ENCODE measurements at places on chromosomes 16 and 17.

DNA sequence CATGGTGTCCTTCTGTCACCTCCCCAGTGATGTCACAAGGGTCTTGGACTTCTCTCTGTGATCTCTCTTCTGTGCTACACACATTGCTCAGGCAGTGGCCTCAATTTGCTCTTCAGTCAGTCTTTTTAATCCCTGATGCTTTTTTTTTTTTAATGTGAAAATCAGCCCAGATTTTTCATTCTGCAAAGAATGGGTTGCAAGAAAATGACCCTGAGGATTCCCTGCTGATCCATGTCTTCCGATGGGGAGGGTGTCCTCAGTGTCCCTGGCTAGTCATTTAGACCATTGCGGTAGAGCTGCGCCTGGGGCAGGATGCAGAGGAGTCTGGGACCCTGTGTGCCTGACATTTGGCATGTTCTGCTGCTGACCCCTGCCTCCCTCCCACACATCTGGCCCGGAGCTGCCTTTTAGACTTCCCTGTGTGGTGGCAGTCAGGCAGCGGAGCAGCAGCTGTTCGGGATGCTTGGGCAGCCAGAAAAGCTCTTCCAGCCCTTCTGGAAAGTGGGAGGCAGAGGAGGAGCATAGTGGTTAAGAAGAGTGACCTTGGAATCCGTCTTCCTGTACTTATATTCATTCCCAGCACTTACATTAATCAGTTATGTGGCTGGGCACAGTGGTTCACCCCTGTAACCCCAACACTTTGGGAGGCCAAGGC lies 12.3 kb downstream of the GPT2 start:
- no peak for DNase-seq

GRCh38 chr17:73998653-73999645 lies 204.5 kb upstream of the RPL38 start:
- no peak for DNase-seq

DNA sequence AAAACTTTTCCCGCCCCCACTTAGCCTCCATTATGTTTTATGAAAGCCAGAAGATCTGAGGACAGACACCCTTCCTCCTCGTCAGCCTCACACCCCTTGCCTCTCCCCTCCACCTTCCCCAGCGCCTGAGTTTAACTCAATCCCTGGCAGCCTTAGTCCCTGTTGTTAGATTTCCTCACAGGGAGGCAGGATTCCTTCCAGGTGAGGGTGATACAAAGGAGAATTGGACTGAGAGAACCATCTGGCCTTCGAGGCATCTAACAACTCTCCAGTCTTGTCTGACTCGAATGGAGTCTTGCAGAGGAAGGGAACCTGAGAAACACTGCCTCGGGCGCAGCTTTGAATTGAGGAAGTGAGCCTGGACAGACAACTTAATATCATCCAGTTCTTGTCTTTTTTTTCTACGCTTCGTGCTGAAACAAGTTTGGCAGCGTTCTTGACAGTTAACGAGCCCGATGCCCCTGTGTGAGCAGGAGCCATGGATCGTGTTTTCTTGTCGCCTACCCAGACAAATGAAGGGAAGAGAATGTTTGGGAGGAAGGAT lies 1.3 kb upstream of the ZNF768 start:
- DNase-seq, result no peak

DNA sequence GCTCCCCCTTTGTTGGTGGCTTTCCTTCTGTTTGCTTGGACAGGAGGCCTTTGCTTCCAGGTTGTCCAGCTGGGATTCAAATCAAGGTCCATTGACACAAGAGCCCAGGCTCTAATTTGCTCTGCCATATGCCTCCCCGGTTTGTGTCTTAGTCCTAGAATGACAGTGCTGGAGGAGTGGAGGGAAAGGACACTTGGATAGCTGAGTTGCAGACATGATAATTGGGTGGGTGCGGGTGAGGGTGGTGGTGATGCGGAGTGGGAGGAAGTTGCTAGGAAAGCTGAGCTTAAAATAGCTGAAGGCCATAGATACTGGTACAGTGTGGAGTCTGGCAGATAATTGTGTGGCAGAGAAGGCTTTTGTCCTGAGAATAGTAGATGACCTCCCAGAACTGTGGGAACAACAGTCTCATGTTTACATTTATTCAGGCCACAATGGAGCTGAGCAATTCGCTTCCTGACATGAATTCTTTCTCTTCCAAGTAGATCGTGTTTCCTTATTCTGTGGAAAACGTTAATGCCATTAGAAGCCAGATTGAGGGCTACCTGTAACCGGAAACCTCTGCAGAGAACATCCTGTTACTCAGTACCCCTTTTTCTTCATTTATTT lies 23.8 kb downstream of the SEC14L1 start:
- peak; percentile 18 for DNase-seq

- peak; percentile 20 for DNase-seq
Measured at GRCh38 chr17:8918807-8919465, 46.6 kb downstream of the PIK3R5 start.

GRCh38 chr17:81221842-81222619 lies 734 bp downstream of the CEP131 start:
- no peak for DNase-seq

GRCh38 chr17:28372945-28373274 lies 1.4 kb downstream of the SARM1 start:
- DNase-seq, result no peak

- DNase-seq, result no peak
Measured at GRCh38 chr17:38709864-38710603, 5.0 kb downstream of the MLLT6 start.

DNA sequence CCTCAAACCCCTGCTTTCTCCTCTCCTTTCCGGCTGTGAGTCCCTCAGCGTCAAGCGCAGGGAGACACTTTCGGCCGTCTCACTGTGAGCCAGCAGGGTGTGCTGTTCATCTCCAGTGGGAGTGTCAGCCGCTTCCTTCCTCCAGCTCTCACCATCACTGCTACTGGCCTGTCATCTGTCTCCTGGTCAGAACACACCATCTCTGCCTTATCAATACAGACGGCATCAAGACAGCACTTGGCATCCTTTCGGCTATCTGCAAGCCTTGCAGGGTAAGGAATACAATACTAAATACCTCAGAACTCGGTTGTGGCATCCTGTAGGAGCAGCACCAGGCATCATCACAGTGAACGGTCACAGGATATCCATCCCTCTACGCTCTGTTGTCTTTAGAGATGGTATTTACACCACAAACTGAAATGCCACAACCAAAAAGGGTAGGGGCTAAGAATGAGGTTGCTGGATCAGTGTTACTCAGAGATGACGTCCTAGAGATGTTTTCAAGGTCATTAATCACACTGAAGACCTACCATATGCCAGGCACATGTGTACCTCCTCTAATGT lies 20.7 kb upstream of the CMTM4 start:
- peak; percentile 61 for DNase-seq

- DNase-seq, result no peak
Measured at GRCh38 chr16:84765616-84766580, 53.9 kb upstream of the CRISPLD2 start.

- no peak for DNase-seq
Measured at GRCh38 chr16:57540906-57541753, 1.3 kb upstream of the ADGRG5 start.

GRCh38 chr17:55889271-55889670 lies 138.4 kb downstream of the PCTP start:
- DNase-seq, result no peak

GRCh38 chr17:72249441-72249840 lies 128.6 kb downstream of the SOX9 start:
- no peak for DNase-seq

- DNase-seq, result no peak
Measured at GRCh38 chr16:89004209-89004831, 27.3 kb upstream of the CBFA2T3 start.

GRCh38 chr17:19302791-19303331 lies 59.7 kb downstream of the B9D1 start:
- no peak for DNase-seq

GRCh38 chr17:4023220-4023619 lies 59.0 kb upstream of the ATP2A3 start:
- DNase-seq, result no peak

GRCh38 chr16:86515777-86516622 lies 5.7 kb downstream of the FOXF1 start:
- DNase-seq, result no peak

DNA sequence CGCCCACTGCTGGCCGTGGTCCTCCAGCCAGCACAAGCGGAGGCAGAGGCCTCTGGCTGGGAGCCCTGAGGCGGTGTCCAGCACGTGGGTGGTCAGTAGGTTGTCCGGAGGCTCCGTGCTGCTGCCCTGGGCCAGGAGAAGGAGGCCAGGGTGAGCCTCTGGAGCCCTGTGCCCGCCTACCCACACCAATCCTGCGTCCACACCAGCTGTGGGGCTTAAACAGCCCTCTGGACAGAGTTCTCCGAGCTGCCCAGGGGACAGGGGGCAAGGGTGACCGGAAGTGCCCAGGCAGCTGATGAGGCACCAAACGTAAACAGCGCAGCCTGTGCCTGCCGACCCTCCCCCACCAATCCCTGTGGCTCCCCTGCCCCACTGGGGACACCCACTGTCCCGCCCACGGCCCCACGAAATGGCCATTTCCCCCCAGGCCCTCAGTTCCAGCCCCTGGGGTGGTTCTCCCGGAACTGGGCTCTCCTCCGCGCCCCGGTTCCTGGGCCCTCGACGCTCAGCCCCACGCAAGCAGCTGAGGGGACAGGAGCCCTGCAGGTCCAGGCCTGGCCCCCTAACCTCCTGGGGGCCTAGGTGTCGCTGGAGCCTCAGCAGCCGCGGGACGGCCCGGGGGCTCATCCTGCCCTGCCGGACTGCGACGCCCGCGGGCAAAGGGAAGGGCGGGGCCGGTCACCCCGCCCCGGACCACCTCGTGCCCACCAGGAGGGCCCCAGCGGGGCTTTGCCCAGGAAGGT lies 27.9 kb upstream of the DBNDD1 start:
- peak; percentile 11 for DNase-seq

- no peak for DNase-seq
Measured at GRCh38 chr16:79097166-79097565, 503.4 kb downstream of the MAF start.

- no peak for DNase-seq
Measured at GRCh38 chr16:87653234-87653633, 50.9 kb downstream of the JPH3 start.

DNA sequence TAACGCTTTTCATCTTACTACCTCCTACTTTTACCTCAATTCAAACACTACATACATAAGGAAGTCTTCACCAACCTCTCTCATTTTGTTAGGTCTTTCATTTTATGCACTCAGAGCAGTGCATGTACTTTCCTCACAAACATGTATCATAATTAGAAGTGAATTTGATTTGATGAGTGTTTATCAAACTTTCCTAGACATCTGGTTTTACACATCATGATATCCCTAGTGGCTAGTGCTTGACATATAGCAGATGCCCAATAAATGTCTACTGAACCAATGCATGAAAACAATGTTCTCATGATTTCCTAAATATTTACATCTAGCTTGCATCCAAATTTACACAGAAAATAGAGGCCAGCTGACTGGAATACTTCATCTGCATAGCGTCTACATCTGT lies 323.4 kb upstream of the KIF2B start:
- no peak for DNase-seq

- DNase-seq, result no peak
Measured at GRCh38 chr17:588519-588918, 126.1 kb downstream of the VPS53 start.

All from fibroblast of skin of scalp (primary cell).